Stimulated activated CD4-positive, alpha-beta T cell treated with anti-CD3 and anti-CD28 coated beads, TNF-alpha, amount 100 ng/mL, for 48 hours (primary cell): ENCODE measurements at places on chromosomes 2 and 18.

DNA sequence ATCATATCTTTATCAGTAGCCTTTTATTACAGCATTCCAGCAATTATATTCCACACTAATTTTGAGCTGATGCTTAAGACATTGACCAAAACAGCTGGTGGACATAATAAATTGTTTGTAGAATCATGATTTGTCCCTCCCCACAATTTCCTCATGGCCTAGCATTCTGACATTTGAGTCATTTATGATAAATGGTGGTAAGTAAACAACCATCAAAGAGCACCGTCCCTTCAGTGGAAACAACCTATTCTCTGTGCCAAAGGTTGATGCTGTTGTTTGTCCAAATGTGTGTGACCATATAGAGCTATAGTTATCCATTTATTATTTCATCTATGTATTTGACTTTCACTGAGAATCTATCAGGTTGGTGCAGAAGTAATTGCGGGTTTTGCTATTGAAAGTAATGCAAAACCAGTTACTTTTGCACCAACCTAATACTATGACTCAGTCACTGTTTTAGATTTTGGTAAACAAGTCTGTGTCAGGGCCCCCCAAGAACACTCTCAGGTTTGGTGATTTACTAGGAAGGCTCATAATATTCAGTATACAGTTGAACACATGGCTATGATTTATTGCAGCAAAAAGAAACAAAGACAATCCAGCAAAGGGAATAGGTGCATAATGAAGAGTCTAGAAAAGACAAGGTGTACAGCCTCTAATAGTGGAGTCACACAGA lies 608.7 kb upstream of the REG3G start:
- DNase-seq = no peak

GRCh38 chr18:58104096-58104495 lies 60.1 kb downstream of the NEDD4L start:
- no peak for DNase-seq

DNA sequence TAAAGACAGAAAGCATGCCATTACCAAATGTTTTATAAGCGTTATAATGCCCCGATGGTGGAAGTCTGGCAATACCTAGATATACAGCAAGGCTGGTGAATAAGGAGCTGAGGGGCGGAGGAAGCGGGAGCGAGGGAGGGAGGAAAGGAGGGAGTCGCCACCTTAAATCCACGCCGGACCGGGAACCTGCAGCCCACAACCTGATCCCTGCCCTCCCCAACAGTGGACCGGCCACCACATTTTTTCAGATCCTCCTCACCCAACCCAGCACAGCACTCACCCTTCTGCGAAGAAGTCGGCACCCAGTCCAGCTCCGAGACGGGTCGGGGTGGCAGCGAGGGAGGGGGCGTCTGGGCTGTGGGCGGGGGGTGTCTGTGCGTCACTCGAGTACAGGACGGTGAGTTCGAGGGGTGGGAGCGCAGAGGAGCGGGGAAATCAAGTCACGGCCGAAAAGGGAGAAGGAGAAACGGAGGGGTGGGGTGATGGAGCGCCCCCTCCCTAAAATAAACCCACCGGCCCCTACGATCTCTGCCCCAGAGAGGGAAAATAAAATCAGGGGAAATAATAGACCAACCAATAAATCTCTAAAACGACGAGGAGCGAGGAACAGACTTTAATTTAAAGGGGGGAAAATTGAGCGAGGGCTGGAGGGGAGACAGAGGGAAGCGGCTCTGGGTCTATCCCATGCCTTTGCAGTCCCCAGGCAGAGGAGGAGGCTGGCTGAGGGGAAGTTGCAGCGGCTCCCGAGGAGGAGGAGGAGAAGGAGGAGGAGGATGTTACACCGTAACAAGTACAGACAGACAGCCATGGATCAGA lies 96.5 kb upstream of the SERTAD2 start:
- peak; percentile 32 for DNase-seq

DNA sequence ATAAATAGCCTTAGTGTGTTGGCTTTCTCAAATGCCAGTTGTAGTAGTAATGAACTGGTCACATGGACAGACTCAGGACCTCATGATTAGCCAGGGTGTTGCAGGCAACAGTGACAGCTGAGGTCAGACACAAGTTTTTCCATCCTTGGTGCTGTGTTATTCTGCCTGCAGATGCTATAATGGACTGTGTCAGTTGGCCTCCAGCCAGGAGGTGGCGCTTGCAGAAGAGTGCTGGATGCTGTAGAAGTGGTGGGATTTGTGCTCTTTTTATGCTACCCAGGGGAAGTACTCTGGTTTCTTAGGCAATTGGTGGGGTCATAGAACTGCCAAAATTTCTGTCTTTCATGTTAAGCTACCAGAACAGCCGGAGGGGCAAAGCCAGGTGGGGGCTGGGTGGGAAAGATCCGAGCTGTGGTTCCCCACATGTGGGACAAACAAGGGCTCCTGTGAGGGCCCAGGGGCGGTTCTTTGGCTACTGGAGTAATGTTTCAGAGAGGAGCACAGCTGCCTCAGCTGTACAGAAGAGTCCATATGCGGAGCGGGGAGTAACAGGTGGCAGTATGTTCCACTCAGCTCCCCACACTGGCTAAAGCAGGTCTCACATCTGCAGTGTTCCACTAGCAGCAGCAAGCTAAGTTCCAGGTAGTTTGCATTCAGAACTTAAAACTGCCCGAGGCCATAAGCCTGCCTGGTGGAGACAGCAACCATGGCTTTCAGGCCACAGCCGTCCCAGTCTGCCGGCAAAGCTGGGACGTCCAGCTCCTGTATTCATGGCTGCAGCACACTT lies 104.4 kb downstream of the GULP1 start:
- DNase-seq = no peak

GRCh38 chr18:79560861-79561210 lies 118.8 kb upstream of the CTDP1 start:
- DNase-seq = no peak

DNA sequence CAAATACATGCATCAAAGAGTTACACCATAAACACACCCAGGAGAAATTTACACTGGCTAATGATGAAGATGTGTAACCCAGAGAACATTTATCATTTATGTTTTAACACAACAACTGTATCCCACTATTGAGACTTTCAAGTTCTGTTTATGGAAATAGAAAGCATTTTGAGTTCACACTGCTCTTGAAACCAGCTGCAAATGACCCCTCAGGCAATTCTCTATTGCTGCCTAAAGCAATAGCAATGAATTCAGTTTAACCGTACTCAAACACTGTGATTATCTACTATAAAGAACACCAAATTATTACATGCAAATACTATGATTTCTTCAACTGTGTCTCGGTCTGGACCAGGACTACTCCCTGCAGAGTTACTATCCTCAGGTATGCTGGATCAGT lies 452.7 kb upstream of the NRXN1 start:
- no peak for DNase-seq

DNA sequence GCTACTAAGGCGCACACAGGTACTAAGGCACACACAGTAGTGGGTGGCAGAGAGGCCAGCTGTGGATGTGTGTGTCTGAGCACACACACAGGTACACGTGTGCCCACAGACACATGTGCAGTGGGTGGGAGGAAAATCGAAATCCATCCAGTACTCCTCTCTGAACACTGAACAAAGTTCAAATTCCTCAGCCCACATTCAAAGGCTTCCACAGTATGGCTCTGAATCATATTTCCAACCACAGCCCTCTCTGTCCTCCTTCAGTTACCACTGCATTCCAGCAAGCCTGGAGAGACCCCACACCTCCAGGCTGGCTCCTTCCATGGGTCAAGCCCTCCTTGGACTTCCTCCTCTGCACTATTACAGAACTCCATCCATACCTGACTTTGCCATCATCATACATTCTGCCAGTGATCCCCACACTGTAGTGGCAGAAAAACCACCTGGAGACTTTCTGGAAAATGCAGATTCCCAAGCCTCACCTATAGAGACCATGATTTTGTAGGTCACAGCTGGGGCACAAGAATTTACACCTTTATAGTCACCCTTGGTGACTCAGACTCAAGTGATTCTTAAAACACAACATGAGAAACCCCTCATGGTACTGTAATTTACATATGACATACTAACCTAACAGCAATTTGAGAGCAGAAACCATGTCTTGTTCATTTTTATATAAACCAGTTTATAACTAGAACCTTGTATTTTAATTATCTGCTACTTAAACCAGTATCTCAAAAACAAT lies 31.4 kb downstream of the EPG5 start:
- DNase-seq = no peak

GRCh38 chr2:126300348-126300747 lies 355.6 kb upstream of the GYPC start:
- DNase-seq = no peak
